Stimulated activated CD8-positive, alpha-beta memory T cell treated with anti-CD3 and anti-CD28 coated beads, Interleukin-15, amount 100 ng/mL, for 24 hours (primary cell): ENCODE measurements at places on chromosomes 11 and 22.

- DNase-seq, result no peak
Measured at GRCh38 chr22:42933485-42934091, 76.5 kb upstream of the ARFGAP3 start.

DNA sequence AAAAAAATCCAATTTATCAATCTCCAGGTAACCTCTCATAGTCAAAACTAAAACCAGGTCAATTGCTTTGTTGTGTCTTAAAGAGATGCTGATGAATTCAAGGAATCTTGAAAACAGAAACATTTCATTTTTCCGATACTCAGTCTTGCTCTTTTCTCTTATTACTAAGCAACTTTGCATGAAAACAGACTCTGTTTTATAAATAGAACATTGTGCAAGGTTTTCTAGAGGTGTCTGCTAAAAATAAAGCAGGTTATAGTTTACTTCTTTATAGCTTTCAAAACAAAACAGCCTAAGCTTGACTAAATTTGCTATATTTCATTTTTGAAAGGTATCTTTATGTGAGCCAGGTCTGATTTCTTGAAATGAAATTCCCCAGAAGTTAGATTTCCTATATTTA is 109.3 kb downstream of the ARL14EP start:
- DNase-seq, result no peak

- DNase-seq, result no peak
Measured at GRCh38 chr11:13033760-13034533, 24.8 kb downstream of the RASSF10 start.

DNA sequence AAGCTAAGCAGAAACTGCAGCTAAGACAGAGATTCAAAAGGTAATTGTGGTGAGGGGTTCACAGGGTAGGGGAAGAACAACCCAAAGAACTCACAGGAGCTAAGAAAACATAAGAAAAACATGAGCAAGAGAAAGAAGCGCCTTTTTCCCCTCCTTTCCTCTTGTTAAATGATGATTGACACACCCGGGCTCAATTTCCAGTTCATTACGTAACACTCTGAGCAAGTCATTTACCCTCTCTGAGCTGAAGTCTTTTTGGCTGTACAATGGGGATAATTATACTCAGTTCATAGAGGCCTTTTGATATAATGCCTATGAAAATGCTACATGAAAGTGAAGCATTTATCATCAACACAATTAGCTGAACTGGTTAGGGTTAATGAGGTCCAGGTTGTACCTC is 17.2 kb downstream of the LRP4 start:
- DNase-seq, result no peak
